Fibroblast of skin of left biceps (primary cell): ENCODE measurements at places on chromosomes 1 and 21.

GRCh38 chr1:3996846-3997705, 97.0 kb upstream of the C1orf174 start:
- DNase-seq = no peak

DNA sequence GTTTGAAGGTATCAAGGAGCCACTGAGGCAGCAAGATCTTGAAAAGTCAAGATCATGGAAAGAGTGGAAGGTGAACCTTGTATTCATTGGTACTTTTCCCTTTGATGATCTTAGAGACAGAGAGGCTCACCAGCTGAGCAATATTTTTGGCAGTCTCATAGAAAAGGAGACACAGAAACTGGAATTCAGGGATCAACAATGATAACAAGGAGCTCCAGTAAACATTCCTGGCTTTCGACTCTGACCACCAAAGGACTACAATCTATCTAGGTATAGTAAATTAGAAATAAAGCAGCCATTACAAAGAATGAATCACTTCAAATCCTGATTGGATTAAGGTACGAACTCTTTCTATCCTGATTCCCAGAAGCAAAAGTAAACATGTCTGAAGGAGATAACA, 615.4 kb downstream of the KIF26B start:
- DNase-seq = no peak

- DNase-seq = no peak
Observed at GRCh38 chr1:89277725-89278124, 5.1 kb upstream of the GBP5 start.

GRCh38 chr1:16354619-16355018, 2.3 kb upstream of the FBXO42 start:
- DNase-seq = no peak

DNA sequence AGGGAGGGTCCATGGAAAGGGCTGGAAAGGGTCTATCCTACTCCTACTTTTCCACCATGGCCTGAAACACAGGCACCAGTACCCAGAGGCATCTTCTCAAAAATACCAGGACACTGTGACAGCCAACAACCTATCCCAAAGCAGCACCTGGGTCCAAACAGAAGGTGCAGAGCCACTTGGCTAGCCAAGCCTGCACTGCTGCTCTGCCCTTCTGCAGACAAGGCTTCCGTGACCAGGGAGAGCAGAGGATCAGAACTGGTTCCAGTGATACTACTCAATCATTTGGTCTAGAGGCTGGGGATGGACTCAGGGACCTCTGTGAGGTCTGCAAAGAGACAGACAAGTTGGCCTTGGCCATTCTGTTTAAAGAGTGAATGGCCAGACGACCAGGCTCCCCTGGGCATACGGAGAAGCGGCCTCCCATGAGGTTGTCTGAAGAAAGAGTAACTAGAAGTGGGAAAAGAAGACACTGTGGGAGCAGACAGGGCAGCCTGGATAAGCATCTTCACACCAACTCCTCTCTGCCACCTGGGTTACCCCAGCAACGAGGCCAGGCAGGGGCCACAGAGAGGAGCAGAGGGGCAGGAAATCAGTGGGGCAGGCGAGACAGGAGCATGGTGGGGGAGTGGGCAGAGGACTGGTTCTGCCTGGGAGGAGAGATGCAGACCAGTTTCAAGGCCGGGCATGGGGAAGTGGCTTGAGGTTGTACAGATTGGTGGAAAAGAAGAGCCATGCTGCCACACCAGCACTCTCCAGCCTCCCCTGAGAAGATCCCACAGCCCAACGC, 5.7 kb downstream of the KCNN3 start:
- DNase-seq = no peak
